ENCODE measurements at places on chromosomes 12 and 14.

DNA sequence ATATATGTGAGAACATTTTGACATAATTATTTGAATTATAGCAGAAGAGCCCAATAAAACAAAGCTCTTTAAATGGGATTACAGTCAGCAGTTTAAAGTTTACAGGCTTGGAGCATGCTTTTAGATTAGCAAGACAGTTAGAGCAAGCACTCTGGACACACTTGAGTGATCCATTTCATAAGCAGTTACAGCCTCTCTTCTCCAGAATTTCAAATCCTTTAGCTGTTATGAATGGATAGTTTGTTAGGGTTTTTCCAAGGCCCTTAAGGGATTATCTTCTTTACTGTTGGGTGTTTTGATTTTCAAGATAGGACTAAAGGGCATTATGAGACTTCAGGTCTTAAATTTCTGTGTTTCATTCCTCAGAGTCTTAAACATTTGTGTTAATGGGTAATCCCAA, 36.3 kb downstream of the BEST3 start:
- no peak for DNase-seq

DNA sequence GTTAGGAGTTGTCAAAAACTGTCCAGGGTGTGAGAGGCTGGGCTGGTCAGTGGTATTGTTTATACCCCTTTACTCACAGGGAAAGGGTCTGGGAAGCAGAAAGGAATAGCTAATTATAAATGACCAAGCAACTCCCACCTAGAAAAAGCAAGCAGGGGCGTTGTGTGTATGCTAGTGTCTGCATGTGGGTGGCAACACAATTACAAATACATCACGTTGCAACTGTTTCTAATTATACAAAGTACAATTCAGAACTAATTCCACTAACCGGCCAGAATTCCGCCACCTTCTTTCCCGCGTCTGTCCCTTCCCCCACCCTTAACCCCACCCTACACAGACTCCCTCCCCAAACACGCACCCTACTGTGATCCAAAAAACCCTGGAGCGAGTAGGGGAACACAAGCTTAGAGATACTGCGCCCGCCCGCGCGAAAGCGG, 2.2 kb downstream of the DPF3 start:
- no peak for DNase-seq

GRCh38 chr14:55739967-55740648, 160.1 kb downstream of the KTN1 start:
- peak; percentile 73 for DNase-seq

DNA sequence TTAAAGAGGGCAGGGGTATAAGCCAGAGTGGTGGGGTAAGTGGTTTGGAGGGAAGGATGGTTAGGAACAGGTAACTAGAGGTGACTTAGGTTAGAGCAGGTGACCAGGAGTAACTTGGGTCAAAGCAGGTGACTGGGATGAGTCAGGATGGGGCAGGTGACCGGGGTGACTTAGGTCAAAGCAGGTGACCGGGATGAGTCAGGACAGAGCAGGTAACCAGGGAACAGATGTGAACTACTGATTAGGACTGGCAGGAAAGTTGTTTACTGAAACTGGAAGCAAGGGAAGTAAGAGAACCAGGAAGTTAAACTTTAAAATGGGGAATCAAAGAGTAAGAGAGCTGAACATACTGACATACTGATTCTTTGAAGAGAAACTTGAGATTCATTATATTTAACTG, 57.4 kb downstream of the FSCB start:
- DNase-seq = no peak

- DNase-seq = peak; percentile 45
These were observed 117.7 kb upstream of the C14orf180 start for GRCh38 chr14:104461676-104462449.

Measured in DMS79 treated with DMSO at 0.1 percent for 48 hours (cell line).